ENCODE measurements at places on chromosomes 1 and 21.

DNA sequence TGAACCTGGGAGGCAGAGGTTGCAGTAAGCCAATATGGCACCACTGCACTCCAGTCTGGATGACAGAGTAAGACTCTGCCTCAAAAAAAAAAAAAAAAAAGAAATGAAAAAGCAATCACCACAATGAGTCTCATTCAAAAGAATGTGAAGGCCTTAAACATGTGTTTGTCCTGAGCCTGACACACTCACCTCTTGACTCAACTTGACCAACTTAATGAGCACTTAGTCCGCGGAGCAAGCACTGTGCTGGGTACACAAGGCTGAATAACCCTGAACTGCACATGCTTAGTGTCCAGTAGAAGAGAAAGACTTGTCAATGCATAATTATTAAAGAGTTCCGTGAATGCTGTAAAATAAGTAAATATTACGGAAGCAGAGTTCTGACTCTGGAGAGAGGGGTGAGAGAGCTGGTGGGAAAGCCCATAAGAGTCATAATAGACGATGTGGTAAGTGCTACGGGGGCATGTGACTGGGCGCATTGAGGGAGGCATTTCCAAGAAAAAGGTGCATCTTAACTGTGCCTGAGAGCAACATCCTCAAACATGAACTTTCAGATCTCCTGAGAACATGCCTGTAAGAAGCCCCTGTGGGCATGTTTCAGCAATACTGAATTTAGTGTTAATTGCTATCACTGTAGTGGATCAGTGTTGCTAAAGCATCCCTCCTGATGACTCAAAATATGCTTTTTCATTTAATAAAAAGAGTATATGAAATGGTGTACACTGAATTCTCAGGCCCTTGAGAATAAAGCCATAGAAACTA, 27.2 kb downstream of the MCOLN2 start:
- no peak for DNase-seq

- DNase-seq = peak; percentile 86
These were observed 878.9 kb upstream of the CXADR start for GRCh38 chr21:16633831-16634459.

DNA sequence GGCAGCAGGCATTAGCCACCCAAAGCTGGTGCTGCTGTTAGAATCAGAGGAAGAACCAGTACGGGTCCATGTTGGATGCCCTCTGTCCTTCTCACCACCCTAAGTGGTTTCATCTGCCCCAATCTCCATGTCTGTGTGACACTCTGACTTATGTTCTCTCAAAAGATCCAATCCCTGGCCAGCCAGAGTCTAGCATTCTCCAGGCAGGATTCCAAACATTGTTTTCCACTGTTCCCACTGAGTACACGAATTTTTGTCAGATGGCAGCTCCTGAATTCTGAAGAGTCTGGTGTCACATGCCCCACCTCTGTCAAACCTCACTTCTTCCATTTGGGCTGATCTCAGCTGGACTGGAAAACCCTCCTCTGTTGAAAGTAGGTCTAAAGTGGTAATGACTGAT, 166.0 kb downstream of the DISC1 start:
- no peak for DNase-seq

- no peak for DNase-seq
These were observed 24.6 kb upstream of the SLC35F3 start for GRCh38 chr1:233879841-233880240.

- DNase-seq = no peak
These were observed 13.4 kb downstream of the ABCG1 start for GRCh38 chr21:42232176-42232825.

- no peak for DNase-seq
These were observed 4.0 kb upstream of the MEX3A start for GRCh38 chr1:156086256-156086662.

All from tongue (tissue), 3 donors.